Stimulated activated CD8-positive, alpha-beta memory T cell treated with anti-CD3 and anti-CD28 coated beads, Interleukin-7, amount 100 ng/mL, for 24 hours (primary cell): ENCODE measurements at places on chromosomes 1 and 21.

- no peak for DNase-seq
Observed at GRCh38 chr1:115665319-115666096, 23.7 kb downstream of the VANGL1 start.

- no peak for DNase-seq
Observed at GRCh38 chr21:33734818-33735217, 92.5 kb downstream of the ITSN1 start.

DNA sequence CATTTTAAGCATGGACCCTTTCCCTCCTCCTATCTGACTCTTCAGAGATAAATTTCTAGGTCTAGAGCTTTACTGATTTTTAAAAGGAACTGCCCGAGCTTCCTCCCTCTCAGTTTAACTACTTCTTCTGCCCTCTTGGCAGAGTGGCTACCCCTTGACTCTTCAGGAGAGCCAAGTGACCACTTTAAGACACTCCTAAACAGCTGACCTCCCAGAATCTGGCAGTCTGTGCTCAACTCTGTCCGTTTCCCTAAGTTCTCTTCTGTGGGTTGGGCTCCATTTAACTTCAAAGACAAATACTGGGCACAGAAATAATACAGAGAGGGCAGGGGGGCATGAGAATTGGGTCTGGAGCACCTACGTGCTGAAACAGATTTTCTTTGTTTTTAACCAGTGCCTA, 196.3 kb upstream of the FOXD3 start:
- DNase-seq = no peak

DNA sequence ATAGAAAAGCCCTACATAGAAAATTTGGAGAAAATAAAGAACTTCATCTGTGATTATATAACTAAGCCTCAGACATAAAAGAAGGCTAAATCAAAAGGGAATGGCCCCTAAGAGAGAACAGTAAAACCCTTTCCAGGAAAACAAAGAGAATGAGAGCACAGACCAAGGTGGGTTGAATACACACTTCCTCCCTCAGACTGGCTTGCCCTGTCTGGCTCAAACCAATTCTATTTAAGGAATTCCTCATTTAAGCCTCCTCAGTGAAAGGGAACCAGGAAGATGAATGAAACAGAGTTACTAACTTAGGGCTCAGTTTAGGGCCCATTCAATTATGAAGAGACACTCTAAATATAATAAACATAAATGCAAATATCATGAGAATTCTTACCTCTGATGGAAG, 10.6 kb upstream of the SYT14 start:
- no peak for DNase-seq

DNA sequence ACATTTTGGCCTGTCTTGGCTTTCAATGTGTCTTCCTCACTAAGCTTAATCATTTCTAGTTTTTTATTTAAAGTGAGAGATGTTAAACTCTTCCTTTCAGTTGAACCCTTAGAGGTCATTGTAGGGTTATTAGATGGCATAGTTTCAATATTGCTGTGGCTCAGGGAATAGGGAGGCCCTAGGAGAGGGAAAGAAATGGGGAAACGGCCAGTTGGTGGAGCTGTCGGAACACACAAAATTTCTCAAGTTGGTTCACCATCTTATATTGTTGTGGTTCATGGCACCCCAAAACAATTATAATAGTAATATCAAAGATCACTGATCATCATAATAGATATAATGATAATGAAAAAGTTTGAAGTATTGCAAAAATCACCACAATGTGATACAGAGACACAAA, 31.4 kb upstream of the KAZN start:
- DNase-seq = no peak

DNA sequence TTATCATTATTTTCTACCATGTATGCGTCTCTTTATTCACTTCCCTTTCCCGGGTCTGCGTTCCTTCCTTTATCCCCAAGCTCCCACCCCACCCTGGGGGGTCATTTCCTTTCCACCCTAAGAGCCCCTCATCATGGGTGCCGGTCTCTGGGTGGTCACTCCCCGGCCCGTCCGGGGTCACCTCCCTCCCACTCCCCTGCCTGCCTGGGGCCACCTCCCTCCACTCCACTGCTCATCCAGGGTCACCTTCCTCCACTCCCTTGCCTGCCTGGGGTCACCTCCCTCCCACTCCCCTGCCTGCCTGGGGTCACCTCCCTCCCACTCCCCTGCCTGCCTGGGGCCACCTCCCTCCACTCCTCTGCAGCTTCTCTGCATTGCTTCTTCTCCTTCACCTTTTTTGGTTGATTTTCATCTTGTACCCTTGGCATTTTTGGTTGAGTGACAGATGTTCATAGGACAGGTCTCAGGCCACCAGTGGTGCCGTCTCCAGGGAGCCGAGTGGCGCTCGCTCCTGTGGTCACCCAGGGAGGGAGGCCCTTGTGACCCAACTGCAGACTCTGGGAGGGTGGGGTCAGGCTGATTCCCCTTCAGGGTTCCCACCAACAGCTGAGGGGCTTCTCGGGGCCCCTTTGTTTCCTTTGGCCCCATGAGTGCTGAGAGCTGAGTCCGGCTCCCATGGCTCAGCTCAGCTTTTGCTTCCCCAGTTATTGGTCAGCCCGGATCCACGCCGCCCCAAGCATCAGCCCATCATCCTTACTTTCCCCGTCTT, 48.6 kb upstream of the PCBP3 start:
- no peak for DNase-seq

GRCh38 chr1:4269330-4269729, 369.3 kb upstream of the C1orf174 start:
- no peak for DNase-seq

GRCh38 chr1:154973344-154974101, 958 bp upstream of the CKS1B start:
- peak; percentile 87 for DNase-seq

GRCh38 chr1:87106144-87106543, 191.7 kb downstream of the HS2ST1 start:
- no peak for DNase-seq

- DNase-seq = no peak
Observed at GRCh38 chr1:20432891-20433290, 53.1 kb downstream of the CAMK2N1 start.

DNA sequence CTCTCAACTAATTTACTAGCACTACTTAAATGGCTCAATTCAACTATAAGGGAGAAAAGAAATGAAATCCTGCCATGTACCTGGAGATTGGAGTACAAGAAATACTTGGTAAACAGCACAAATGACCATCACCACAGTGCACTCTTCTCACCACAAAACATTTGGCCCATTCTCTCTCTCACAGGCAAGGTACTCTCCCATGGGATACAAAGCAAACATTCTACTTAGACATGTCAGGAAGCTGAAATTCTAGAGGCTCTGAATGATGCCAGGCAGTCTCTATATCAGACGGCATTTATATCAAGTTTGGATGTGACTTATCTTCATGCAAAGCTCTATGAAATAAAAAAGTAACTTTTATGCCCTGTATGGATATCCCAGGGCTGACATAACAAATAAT, 72.5 kb downstream of the DPT start:
- no peak for DNase-seq

GRCh38 chr1:205324781-205325180, 3.2 kb upstream of the NUAK2 start:
- DNase-seq = no peak

GRCh38 chr1:207897188-207897587, 13.7 kb downstream of the CD34 start:
- DNase-seq = no peak

GRCh38 chr21:44901391-44902074, 19.2 kb downstream of the ITGB2 start:
- DNase-seq = no peak

- no peak for DNase-seq
Observed at GRCh38 chr1:193325771-193326170, 139.4 kb upstream of the B3GALT2 start.

DNA sequence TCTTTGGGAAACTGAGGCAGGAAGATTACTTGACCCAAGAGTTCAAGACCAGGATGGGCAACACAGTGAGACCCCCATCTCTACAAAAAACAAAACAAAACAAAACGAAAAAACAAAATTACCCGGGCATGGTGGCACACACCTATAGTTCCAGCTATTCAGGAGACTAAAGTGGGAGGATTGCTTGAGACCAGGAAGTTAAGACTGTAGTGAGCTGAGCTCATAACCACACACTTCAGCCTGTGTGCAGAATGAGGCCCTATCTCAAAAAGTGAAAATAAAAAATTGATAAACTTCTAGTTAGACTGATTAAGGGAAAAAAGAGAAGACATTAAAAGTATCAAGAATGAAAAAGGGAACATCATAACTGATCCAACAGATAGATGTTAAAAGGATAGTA, 154.0 kb downstream of the RHOU start:
- no peak for DNase-seq

- DNase-seq = no peak
Observed at GRCh38 chr1:47696737-47697441, 259.0 kb downstream of the FOXD2 start.

- no peak for DNase-seq
Observed at GRCh38 chr1:161549652-161550051, at the start of gene FCGR3A. TSS of gene FCGR3A (minus strand) at chr1:161549818. CDS start at chr1:161549736, 82 bp downstream.

DNA sequence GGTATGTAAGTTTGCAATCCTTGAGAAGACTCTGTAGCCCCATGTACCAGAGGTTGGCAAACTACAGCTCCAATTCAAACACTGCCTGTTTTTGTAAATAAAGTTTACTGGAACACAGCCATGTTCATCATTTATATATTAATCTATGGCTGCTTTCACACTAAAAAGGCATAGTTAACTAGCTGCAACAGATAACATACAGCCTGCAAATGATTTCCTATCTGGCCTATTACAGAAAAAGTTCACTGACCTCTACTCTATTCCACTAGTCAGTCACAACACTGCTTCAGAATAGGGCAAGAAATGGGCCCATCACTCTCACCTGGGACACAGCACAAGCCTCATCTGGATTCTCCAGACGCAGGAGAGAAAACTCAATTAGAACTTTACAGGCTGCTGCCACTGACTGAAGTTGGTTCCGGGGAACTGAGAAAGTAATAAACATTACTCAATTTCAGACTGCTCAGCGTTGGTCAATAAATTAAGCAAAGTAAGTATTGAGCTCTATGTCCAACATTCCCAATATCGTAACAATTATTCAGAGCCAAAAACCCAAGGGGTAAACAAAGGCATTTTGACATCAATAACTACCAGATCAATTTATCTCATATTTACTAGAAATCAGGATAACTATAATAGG, 10.6 kb downstream of the UBR4 start:
- no peak for DNase-seq

- DNase-seq = no peak
Observed at GRCh38 chr1:53557369-53557768, 98.2 kb downstream of the DMRTB1 start.

- no peak for DNase-seq
Observed at GRCh38 chr1:60847855-60848582, 234.3 kb upstream of the NFIA start.

DNA sequence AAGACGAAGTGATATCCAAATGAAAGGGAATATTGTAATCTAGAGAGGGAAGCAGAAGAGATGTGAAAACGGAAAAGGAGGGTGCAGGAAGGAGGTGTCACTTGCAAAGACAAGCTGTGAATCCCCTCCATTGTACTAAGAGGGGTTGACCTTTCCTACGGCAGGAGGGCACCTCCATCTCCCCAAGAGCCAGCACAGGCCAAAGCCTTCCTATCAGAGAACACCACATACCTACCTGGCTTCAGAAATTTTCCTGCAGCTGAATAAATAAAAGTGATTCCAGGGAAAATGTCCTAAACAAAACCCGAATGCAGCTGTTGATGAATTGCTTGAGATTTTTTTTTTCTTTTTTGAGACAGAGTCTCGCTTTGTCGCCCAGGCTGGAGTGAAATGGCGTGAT, 14.3 kb downstream of the KANK4 start:
- DNase-seq = no peak

DNA sequence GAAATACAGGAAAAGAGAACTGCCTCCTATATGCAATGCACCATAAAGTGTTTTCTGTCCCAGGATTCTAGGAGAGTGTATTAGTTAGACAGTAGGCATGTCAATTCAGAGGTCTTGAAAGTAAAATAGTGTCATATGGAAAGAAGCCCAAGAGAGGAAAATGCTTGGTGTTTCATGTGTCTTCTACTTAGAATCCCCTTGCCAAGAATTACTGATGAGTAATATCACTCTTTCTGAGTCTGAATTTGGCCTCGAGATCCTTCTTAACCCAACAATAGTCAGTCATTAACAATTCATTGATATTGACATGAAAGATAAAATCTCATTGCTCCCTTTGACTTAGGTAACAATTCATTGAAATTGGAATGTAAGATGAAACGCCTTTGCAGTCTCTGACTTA, 972.2 kb downstream of the TTLL7 start:
- no peak for DNase-seq

DNA sequence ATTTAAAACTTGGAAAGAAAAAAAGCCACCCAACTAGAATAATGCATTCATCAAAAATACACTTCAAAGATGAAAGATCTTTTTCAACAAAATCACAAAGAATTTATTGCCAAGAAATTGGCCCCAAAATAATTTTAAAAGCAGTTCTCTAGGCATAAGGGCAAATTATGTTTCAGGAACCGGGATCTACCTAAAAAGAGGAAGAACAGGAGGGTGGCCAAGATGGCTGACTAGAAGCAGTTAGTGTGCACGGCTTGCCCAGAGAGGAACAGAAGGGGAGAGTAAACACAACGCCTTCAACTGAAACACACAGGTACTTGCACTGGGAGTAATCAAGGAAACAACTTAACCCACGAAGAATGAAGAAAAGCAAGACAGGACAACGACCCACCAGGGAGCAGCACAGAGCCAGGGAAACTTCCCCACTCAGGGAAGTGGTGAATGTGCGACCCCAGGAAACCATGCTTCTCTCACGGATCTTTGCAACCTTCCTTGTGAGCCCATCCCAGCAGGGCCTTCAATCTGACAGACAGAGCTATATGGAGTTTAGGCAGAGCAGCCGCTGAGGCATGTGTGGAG, 46.1 kb downstream of the ACKR1 start:
- no peak for DNase-seq

DNA sequence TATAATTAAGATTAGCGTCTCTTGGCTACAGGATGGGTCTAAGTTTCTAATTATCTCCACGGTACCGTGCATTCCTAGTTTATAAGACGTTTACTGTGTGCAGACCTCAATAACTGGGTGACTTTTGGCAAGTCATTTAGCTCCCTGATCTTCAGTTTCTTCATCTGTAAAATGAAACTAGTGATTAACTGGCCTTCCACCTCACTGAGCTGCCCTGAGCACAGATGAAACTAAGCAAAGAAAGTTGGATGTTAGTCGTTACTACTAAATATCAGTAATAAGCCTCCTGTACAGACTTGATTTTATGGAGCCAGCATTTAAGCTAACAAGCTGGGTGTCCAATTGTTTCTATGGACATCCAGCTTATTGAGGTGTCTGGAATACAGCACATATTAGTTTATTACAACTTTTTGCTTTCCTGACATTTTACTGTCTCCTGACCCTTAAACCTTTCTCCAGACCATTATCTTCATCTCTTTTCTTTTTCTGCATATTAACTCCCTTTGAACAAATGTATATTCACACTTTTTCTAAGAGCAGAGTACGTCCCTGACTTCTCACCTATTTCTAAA, 1.1 kb downstream of the CR2 start:
- DNase-seq = no peak

- DNase-seq = no peak
Observed at GRCh38 chr1:5779608-5780323, 212.5 kb downstream of the NPHP4 start.

DNA sequence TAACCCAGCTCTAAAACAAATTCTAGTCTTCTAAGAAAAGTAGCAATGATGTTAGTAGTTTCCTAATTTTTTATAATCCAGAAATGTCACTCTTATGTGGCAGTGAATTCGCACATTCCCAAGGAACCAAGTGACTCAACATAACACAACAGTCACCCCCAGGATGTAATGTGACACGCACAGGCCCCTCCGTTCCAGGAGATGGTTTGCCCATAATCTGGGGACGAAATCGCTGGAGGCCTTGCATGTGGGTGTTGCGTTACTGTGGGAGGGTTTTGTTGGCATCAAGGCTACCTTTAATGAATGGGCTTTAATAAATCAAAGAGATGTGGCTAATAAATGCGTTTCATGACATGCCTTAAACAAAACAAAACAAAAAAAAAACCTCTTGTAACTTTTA, 50.9 kb downstream of the EVA1C start:
- DNase-seq = no peak
